SW480 (cell line): ENCODE measurements at places on chromosomes 2 and 18.

DNA sequence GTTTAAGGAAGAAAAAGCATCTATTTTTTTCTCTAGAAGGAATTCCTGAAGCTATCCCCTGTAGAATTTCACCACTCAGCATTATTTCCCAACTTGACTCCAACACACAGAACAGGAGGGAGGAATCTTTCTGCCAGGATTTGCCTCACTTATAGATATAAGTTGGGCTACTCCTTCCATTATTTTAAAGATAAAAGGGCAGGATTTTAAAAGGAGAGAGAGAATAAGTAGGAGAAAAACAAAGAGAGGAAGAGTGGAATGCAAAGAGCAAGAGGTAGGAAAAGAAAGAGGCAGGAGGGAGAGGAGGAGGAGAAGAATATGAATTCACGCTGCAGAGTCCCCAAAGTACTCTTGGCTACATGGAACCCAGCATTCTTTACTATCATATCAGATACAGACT is 182.5 kb downstream of the TCF4 start:
- no peak for DNase-seq

DNA sequence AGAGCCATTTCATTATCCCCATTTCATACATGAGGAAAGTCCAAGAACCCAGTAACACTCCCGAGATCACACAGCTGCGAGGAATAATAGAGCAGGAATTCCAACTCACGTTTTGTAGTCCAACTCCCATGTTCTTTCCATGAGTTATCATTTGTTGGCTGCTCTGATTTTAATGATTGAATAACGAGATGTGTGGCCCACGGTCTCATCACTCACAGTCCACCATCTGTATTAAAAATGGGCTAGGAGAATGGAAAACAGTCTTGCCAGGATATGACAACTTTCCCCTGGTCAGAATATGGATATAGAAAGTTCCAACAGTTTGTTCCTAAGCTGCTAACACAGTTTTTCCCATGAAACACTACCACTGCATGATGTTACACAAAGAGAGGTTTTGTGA is 147.5 kb downstream of the METTL4 start:
- DNase-seq: no peak

DNA sequence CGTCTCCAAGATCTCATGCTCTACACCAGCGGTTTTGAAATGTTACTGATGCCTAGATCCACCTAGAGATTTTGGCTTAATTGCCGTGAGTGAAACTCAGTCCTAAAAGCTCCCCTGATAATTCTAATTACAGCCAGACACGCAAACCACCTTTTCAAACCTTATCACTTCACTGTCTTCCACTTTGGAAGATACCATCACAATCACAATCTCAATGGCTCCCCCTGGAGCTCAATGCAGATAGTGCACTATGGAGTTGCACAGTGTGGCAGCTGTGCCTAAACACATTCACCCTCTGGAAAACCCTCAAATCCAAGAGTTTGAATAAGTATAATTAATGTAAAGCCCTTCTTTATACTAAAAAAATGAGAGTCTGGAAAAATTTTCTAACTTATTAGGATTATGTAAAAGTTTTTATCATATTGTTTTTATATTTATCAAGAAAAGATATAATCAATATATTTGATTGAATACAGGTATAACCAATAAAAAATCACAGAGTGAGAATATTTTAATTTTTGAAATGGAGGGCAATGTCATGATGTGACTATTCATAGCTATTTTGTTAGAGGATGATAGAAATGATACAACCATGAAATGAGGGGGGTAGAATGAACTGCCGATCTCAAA is 102.9 kb upstream of the SLC8A1 start:
- DNase-seq: peak; percentile 44

DNA sequence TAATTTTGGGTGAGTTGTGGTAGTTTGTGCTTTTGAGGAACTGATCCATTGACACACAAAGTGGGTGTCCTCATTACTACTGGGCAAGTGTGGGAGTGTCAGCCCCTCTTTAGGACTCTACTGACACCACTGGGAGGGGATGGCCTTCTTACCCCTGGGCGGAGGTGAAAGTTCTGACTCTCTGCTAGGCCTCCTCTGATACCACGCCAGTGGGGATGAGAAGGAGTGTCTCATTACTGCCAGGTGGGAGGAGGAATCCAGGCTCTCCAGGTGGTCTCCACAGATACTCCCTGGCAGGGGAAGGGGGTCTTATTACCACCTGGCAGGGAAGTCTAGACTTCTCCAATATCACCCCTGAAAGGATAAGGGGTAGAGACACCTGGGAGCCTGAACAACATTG is 9.1 kb downstream of the LCLAT1 start:
- DNase-seq: no peak

DNA sequence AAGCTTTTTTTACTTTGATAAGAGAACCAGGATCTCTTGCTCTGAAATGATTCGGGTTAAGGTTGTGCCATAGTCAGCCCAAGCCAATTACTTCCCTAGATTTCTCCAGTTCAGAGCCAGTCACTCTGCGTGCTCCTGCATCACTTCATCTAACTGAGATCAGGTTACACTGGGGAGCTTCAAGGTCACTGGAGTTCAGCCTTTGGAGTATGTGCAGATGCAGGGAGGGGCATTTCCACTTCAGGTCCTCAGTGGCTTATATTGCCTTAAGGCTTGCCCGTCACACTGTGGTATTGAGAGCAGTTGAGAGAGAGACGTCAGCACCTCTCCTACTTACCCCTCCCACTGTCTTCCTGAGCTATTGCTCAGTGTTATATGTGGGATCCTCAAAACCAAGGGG is 317.8 kb downstream of the EPHA4 start:
- peak; percentile 8 for DNase-seq

- DNase-seq: no peak
Observed at GRCh38 chr2:75168186-75168585, 31.1 kb downstream of the TACR1 start.

GRCh38 chr18:46019936-46020335 is 52.1 kb downstream of the PSTPIP2 start:
- no peak for DNase-seq

DNA sequence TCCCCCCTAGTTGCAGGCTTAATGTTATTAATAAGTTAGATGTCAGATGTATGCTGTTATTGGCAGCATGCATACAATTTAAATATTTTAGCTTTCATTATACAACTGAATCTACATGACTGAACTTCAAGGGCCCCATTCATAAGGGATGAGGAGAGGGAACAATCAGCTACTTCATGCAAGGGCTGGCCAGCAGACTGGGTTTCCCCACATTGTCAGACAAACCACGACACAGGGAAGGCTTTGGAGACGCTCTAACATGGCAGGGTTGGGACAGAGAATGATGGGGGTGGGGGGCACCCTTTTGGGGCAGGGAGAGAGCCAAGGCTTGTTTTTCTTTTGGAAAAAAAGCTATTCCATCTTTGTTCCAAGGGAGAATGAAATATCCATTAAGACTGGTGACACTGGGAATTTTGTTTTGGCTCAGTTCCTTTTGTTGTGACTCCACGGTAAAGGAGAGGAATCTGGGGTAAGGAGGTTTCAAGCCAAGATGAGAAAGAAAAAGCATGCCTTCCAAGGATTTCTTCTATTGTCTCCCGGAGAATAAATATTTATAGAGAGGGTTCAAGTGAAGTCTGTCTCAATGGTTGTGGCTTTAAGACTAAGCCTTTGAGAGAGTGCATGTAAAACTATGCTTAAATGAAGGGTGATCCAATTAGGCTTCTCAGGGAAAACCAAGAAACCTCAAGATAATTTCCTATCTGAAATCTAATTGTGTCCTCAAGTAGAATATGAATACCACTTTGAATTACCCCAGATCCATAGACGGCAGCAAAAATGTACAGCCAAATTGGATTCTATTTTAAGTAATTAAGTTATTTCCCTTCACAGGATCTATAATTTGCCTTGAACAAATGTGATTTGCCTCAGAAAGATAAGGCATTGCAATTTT is 5.4 kb downstream of the CXCR4 start:
- DNase-seq: no peak

DNA sequence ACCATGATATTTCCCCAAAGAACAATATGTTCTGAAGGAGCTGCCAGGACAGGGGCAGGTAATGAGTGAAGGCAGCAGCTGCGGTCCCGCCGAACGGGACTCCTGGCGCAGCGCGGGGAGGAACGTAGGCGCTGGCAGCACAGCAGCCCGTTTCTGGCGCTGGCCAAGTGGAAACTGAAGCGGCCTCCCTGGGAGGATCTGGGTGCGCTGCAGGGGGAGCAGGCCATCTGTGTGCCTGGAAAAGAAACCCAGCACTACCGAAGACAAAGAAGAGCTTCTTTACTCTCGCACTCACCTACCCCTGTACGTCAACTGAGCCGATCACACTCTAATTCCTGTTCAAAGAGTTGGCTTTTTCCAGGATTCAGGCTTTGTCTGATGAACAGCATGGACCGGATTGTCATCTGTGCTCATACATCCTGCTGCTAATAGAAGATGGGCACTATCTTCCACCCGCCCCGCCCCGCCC is 11.8 kb downstream of the G6PC2 start:
- DNase-seq: no peak

GRCh38 chr2:176079831-176080539 is 3.8 kb downstream of the EVX2 start:
- DNase-seq: peak; percentile 81

DNA sequence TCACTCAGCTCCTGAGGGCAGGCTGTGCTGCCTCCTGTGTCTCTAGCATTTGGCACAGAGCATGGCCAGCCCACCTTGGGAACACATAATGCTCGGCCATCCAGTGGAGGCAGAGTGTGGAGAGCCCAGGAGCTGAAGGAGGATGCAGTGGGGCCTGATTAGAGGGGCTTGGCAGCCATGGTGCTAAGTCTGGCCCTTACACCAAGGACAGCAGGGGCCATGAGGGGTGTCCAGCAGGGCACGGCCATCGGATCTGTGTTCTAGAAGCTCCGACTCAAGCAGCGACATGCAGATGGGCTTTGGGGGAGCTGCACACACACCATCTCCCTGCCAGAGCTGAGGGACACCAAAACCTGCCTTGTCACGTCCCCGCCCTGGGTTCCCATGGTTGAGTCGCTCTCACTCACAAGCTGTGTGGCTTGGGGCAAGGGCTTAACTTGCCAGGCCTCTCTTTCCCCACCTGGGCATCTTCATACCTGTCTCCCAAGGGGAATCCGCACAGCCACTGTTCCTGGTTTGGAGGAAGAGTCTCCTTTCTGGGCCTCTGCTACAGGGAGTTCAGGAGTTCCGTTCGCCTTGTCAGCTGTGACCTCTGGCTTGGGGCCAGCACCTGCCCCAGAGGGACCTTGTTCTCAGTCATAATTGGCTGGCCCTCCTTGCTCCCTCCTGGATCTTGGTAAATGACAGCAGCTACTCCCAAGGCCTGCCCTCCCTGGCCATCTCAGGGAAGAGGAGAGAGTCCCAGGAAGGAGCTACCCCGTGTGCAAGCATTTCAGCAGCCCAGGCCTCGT is 1.3 kb upstream of the TOGARAM2 start:
- no peak for DNase-seq

- DNase-seq: no peak
Observed at GRCh38 chr2:182280118-182280517, 146.7 kb downstream of the PDE1A start.

DNA sequence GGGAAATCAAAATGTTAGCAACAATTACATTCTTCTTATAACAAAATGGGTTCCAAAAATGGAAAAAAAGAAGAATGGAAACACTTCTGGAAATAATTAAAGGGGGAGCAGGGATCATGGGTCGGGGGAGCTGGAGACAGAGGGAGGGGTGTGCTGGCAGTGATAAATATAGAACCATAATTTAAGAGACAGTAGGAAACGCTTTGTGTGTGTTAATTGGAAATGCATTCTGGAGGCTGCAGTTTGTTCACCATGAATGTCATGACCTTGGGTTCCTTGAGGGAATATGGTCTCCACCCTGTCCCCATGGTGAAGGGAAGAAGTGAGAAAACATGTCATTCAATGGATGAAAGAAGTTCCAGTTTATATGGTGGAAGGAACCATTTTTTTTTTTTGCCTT is 540.7 kb downstream of the TNS1 start:
- DNase-seq: no peak

GRCh38 chr2:132274000-132274399 is 112.2 kb upstream of the ANKRD30BL start:
- DNase-seq: no peak

DNA sequence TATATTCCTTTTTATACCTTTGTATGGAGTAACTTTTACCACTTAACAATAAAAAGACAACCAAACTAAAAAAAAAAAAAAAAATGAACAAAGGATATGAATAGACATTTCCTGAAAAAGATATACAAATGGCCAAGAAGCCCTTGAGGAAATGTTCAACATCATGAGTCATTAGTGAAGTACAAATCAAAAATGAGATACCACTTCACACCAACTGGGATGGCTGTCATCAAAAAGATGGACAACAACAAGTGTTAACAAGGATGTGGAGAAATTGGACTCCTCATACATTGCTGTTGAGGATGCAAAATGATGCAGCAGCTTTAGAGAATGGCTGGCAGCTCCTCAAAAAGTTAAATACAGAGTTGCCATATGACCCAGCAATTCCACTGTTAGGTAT is 22.6 kb upstream of the SCYGR2 start:
- DNase-seq: no peak

DNA sequence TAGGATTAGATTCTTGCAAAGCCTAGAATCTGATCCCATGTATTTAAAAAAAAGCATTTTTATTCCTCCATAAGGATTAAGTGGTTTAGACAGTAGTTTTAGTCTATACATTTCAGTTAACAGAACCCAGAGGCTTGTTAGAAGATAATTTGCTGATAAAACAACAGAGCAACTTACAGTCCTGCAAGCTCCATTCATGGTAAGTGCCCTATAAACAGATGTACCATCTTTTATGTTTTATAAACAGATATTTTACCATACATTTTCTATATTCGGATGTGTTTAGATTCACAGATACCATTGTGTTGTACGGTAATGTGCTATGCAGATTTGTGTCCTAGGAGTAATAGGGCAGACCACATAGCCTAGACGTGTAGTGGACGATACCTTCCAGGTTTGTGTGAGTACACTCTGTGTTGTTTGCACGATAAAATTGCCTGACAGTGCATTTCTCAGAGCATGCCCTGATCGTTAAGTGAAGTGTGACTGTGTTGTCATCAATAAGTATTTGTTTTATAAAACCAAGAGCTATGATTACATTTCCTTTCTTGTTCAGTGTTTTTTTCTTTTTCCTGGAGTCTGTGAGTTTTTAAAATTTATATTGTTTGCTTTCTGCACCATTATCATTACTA is 54.2 kb downstream of the CERS6 start:
- no peak for DNase-seq

- DNase-seq: no peak
Observed at GRCh38 chr2:230541934-230542380, 126.0 kb downstream of the SP100 start.

- DNase-seq: no peak
Observed at GRCh38 chr2:136021406-136021805, 36.0 kb upstream of the DARS1 start.
